ENCODE measurements at places on chromosomes 6 and 20.

GRCh38 chr20:57022306-57022705 is 244.1 kb downstream of the BMP7 start:
- no peak for DNase-seq

GRCh38 chr6:44257753-44258324 is 511 bp upstream of the SLC35B2 start:
- no peak for DNase-seq

DNA sequence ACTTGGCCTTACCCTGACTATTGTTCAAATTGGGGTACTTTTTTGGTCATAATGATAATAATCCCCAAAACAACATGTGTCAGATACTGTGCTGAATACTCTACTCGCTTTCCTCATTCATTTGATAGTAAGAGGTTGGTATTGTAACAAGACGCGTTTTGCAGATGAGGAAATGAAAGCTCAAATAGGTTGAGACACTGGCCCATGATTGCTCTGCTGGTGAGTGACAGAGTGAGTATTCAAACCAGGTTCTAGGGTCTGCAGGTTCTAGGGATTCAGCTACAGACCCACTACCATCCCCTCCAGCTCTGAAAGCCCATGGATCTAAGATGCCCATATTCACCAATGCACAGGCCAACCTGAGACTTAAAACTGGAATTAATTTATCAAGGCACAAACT is 1.3 kb upstream of the ENPP4 start:
- DNase-seq, result no peak

- DNase-seq, result no peak
These were observed 228.9 kb downstream of the ALDH8A1 start for GRCh38 chr6:134721060-134721405.

DNA sequence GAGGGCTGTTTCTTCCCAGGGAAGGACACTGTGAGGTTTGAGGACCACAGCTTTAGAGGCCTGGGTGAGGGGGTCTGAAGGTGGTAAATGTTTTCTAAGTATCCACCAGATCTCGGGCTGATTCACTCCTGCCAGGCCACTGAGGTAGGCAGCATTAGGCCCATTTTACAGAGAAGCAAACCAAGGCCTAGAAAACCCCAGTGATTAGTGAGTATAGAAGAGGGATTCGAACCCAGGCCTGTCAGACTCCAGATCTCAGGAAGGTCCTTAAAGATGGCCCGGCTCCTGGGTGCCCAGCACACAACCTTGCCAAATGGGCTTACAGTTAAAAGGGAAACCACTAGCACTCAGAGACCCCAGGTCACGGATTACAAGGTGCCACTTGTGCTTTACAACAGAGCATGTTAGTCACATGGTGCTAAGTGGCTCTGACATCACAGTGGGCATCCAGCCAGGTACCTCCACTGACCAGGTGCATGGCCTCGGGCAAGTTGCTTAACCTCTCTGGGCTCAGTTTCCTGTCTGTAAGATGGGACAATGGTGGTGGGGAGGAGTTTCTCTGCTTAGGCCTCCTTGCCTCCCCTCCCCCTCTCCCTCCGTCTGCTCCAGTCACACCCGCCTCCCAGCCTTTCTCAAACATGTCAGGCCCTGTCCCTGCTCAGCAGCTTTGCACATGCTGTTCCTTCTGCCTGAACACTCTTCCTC is 18.8 kb upstream of the SIRPA start:
- no peak for DNase-seq

- no peak for DNase-seq
These were observed 306.0 kb downstream of the FARS2 start for GRCh38 chr6:5567352-5567751.

GRCh38 chr6:9564021-9564420 is 850.9 kb downstream of the TFAP2A start:
- DNase-seq, result no peak

- no peak for DNase-seq
These were observed 284.0 kb downstream of the KCNQ5 start for GRCh38 chr6:72905705-72906478.

Data from activated T-helper 1 cell treated with Interleukin-2 at 50 U/mL for 16 hours (primary cell).